ENCODE measurements at places on chromosomes 13 and 19. TPM values are rescaled to one million over a fixed set of nuclear protein-coding genes. Genes with fewer than 3 reads are reported as not detected.

DNA sequence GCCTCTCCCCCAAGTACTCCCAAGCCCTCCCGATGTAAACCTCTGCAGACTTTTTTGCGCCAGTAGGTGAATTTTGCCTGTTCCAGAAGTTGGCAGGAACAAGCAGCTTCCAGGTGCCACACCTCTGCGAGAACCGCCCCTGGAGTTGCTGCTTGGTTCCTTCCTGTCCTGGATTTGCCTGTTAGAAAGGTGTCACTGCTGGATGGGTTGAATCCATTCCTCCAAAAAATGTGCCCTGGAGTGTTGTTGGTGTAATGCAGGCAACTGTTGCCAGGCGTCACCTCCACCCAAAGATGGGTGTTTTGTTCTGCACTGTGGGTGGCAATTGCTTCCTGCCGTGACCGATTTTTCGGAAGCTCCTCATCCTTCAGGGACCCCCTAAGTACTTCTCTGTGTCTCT, 5.7 kb downstream of the PGPEP1 start:
- no peak for DNase-seq

DNA sequence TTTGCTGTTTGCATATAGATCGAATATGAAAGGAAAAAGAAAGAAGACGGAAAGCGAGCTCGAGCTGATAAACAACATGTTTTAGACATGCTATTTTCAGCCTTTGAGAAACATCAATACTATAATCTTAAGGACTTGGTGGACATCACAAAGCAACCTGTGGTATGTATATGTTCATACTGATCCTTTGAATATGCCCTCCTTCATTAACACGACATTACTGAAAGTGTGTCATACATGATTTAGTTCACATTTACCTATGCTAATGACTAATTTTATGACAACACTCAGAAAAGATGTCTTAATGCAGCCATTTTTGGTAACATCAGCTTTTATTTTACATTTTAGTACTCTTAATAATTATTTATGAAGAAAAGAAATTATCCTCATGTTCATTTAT, 66.4 kb upstream of the KCTD4 start:
- DNase-seq: no peak

- DNase-seq: peak; percentile 84
These were observed at the start of gene ZNF382 for GRCh38 chr19:36605101-36605876. ZNF382 (plus strand) TSS chr19:36605313; CDS start chr19:36609915, 4,602 bp downstream.

- no peak for DNase-seq
These were observed 205.3 kb downstream of the MZT1 start for GRCh38 chr13:72521940-72522661.

DNA sequence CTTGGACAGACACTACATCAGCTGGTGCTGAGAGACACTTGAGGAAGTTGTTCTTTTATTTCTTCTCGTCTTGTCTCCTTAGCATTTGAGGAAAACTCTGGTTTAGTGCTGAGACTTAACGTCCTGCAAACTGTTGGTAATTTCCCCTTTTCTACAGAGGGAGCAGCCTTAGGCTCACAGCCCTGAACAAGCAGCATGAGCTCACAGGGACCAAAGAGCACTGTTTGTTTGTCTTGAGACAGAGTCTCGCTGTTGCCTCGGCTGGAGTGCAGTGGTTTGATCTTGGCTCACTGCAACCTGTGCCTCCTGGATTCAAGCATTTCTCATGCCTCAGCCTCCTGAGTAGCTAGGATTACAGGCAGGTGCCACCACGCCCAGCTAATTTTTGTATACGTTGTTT, 5.5 kb downstream of the ZNF805 start:
- no peak for DNase-seq

GRCh38 chr19:20423381-20424197, 142.0 kb downstream of the ZNF737 start:
- DNase-seq: no peak

- no peak for DNase-seq
These were observed 14.3 kb downstream of the LATS2 start for GRCh38 chr13:21047087-21047486.

DNA sequence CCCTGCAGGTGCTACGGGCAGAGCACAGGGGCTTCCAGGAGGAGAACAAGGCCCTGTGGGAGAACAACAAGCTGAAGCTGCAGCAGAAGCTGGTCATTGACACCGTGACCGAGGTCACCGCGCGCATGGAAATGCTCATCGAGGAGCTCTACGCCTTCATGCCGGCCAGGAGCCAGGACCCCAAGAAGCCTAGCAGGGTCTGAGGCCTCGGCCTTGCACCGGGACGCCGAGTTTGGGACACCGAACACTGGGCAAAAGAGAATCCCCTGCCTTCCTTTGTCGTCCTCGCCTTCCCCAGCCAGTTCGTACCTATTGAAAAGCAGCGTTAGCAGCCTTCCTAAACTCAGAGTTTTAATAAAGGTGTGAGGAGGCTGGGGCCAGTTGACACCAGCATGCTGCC, 12.1 kb downstream of the CBY2 start:
- DNase-seq: no peak

LENG9 gene
- 12.4 TPM for total RNA-seq

DNA sequence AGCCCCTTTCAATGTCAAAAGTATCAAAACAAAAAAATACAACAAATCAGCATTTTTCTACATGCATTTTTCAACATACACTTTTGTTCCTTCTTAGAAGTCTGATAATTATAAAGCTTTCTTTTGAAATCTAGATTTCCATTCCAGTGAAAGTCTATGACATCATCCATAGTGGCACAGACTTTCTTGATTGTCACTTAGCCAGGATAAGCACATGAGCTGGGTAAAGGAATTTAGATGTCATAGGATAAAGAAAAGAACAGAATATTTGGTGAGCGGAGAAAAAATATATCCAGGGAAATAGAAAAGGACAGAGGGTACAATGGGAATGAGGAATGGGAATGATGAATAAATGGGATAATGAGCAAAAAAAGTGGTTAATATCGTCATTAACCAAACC, 15.1 kb upstream of the TRPC4 start:
- DNase-seq: no peak

- no peak for DNase-seq
These were observed 2.6 kb upstream of the PEPD start for GRCh38 chr19:33524024-33524664.

DNA sequence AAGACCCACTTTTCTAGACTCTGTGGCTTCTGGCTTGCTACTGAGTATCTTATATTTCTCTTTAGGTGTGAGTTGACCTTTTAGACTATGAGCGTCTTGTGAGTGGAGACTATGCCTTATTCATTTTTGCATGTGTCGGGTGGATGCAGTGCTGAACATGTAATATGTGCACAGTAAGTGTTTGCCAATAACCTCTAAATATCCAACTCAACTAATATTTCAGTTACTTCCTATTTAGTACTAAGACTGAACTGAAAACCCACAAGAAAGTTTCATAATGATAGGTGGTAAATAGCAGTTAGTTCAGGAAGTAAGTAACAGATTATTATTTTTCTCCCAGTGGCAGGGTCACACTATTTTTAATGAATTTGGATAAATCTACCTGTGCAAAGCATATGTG, 269.3 kb downstream of the KCNRG start:
- DNase-seq: no peak

GRCh38 chr13:41561170-41561569, 103.8 kb downstream of the RGCC start:
- no peak for DNase-seq

DNA sequence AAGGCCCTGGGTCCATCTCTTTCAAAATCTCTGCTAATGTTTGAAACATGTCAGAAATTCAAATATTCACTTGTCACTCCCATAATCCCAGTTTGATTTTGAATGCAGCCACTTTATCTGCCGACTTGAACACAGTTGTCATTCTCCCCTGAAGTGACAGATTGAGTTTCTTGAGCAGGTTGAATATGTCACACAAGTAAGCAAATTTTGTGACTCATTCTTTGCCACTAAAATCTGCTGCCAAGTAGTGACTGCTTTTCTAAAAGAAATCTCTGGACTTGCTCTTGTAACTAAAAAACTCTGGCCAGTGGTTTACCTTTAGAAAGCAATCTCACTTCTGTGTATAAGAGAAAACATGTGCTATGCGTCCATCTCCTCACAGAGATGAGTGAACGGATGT, 357.1 kb downstream of the LMO7 start:
- no peak for DNase-seq

RFPL4AL1 gene
- not detected for total RNA-seq

GRCh38 chr13:21149568-21149967, 26.8 kb downstream of the SKA3 start:
- no peak for DNase-seq

- DNase-seq: no peak
These were observed 50.0 kb downstream of the GAS6 start for GRCh38 chr13:113813749-113814434.

KANK3 gene
- 0.20 TPM for total RNA-seq

NUMBL gene
- total RNA-seq: 42.8 TPM

RNF225 gene
- 6.6 TPM for total RNA-seq

GRCh38 chr19:28556371-28556770, 656.6 kb downstream of the UQCRFS1 start:
- no peak for DNase-seq

GRCh38 chr13:35475960-35476943, at the start of gene MAB21L1:
MAB21L1 (minus strand) TSS chr13:35476689; CDS start chr13:35476138, 551 bp downstream.
- peak; percentile 61 for DNase-seq

DNA sequence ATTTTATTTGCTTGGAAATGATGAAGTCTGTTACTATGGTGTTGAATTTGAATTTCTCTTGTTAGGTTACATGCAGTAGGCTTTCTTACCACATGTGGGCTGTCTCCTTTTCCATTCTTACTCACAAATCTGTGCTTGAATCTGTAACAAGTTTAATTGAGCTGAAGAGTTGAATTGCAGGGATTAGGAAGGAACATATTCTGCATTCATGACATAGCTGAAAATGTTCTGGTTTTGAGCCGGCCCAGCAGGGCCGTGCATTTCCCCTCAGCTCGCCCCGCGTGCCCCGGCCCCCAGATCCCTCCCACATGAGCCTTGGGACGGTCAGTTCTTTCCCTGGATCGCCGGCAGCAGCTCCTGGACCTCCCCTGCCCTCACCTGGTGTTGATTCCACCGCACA, 28.1 kb downstream of the TFDP1 start:
- DNase-seq: no peak

- DNase-seq: peak; percentile 22
These were observed 1201.3 kb downstream of the EFNB2 start for GRCh38 chr13:105334211-105334610.

ZBTB32 gene
- total RNA-seq: not detected

DNA sequence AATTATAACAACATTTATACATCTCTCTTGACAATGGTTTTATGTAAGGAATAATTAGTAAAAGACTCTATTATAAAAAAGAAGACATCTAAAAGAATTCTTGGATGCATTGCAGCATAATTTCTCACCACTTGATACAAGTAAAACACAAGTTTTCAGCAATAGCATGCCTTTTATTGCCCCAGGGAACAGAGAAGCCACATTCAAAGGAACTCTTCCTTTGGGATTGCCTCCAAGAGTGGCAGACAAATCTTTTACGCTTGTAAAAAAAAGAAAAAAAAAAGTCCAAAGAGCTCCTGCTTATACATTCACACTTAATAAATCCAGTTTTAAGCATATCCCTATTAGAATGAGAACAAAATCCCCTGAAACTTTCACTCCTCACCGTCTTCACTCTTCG, 2357.8 kb upstream of the PCDH20 start:
- DNase-seq: no peak
